ENCODE measurements at places on chromosomes 11 and 22.

- DNase-seq = no peak
Measured at GRCh38 chr11:126310992-126311310, 7.1 kb downstream of the DCPS start.

- no peak for DNase-seq
Measured at GRCh38 chr11:102633385-102634026, 8.4 kb upstream of the MMP20 start.

- no peak for DNase-seq
Measured at GRCh38 chr22:41876675-41877074, 38.2 kb downstream of the SHISA8 start.

DNA sequence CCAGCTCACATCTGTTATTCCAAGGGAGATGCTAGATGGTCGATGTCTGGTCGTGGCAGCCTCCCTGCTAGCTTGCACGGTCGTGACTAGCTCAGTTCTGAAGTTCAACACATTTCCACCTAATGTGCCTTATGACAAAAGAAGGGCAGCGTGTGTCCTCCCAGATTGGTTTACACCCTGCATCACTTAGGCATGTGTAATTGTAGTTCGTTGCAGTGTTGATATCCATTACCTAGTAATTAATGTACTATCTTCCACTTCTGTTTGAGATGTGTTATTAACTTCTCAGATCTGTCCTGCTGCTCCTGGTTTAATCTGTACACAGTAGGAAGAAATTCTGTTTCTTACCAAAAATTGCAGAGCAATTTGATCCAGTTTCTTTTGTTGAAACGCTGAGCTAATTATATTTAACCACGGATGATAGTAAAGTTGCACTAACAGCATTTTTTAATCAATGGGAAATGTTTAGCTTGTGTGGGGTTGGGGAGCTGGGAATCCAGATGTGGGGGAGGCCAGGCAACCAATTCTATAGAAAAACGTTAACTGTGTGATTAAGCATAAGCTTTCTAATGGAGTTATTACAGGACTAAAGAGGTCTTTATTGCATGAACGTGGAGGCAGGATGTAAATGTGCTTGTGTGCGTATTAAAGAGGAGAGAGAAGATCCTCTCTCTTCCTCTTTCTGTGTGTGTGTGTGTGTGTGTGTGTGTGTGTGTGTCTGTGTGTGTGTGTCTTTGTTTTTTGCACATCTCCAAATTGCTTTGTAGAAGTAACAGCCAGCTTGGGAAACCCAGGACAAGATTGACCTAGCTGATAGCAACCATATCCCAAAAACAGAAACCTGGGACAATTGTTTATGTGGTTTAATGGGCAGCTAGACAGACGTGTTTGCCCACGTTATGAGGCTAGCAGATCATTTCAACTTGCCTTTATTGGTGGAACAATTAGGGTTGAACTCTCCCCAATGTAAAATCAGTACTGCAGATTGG is 145.7 kb upstream of the TTC12 start:
- no peak for DNase-seq

DNA sequence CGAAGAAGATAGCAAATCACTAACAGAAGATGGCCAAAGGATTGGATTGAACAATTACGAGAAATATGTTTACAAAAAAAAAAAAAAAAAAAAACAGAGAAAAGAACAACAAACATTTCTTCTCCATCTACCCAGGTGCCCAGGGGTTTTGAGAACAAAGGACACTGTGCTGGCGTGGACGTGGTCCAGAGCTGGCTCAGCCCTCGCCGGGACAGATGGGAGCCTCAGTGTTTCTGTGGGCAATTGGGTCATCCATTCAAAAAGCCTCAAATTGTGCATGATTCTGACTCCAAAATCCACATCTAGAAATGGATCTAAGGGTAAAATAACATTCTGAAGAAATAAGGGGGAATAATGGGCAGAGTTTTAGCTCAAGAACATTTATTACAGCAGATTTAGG is 63.1 kb downstream of the DHCR7 start:
- no peak for DNase-seq

DNA sequence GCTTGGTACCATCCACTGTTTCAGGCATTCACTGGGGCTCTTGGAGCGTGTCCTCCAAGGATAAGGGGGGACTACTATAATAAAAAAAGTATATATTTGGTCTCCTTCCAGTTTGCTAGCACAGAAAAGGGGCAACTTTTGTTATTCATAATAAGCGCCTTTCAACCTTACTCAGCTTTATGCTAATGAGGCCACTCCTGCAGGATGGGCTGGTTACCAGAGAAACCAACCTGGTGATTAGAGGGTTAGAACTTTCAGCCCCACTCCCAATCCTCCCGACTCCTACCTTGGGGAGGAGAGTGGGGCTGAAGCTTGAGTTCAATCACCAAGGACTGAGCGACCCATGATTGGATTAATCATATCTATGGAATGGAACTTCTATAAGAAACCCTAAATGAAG is 31.8 kb downstream of the PPFIBP2 start:
- DNase-seq = no peak

GRCh38 chr11:33721426-33721825 is 14.8 kb downstream of the CD59 start:
- no peak for DNase-seq

DNA sequence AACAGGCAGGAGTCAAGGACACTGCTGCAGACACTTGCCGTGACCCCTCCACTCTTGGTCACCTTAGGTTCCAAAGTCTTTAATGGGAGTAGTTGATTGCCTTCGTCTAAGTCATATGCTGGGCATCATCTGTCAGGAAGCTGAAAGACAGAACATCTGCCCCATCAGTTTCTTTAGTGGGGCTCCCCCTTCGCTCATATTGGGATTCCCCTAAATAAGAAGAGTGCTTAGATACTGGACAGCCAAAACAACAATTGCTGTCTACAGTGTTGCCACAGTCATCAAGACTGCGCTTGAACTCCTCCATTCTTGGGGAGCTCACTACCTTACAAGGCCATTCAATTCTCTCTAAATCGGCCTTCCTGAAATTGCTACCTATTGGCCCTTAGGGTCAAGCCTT is 58.5 kb downstream of the UBASH3B start:
- no peak for DNase-seq

GRCh38 chr11:67429038-67429668 is 859 bp downstream of the RPS6KB2 start:
- DNase-seq = no peak

DNA sequence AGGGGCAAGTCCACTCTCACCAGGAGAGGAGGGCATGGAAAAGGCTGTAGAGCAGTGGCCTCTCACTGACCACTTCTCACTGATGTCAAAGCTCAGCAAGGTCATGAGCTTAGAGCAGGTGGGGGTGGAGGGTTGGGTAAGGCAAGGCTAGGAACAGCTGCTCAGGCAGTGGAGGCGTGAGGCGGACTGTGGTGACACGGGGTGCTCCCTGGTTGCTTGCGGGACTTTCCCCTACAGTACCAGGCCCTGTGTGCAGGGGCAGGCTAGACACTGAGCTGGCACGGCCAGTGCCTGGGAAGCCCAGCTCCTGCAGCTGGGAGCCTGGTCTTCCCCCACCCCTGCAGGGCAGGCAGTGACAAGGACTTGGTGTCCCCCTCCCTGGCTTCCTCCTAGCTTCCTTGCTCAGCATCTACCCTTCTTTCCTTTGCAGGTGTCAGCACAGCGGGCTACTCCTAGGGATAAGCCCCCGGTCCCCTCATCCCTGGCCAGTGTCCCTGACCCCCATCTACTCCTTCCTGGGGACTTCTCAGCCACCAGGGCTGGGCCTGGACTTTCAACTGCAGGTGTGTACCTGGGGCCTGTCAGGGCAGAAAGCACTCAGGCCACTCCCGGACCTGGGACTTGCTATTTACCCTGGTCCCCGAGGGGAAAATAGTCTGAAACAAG is 45.6 kb downstream of the PISD start:
- DNase-seq = no peak

DNA sequence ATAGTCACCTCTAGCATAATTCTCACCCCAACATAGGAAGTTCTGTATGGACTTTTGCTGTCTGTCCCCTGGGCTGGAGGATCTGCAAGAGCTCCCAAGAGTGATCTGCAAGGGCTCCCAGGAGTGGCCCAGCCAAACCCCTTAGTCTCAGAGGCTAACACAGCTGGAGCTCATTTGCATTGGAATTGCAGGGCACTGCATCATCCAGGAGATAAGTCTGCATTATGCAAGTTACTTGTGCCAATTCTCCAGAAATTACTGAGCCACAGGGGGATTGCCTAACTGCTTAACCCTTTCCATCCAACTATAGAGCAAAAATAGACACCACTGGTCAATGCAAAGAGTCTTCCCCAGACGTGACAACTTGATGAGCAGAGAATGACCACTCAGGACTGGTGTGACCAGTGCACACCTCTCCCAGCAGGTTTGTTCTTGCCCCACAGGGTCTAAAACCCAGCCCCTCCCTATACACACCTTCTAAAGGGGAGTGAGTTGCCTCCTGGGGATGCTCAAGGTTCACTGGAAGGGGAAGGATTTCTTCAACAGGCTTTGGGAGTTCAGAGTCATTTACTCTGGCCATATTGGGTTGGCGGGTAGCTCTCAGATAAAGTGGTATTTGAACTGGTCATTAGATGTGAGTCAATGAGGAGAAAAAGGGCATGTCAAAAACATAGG is 38.4 kb downstream of the POU2AF3 start:
- no peak for DNase-seq

DNA sequence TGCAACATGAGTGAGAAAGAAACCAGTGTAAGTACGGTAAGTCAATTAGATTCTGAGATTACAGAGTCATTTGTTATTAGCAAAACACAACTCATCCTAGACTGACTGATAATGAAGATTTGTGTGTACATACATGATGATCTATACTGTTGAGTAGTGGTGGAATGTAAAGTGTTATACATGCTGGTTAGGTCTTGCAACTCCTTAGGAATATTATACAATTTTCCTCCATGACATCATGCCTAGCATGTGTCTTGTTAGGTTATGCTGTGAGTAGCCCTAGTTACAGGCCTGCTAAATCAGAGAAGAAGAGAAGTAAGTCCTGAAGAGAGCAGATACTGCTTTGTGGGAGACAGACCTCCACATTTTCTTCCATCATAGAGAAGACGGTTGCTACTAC is 880.6 kb downstream of the LUZP2 start:
- no peak for DNase-seq

DNA sequence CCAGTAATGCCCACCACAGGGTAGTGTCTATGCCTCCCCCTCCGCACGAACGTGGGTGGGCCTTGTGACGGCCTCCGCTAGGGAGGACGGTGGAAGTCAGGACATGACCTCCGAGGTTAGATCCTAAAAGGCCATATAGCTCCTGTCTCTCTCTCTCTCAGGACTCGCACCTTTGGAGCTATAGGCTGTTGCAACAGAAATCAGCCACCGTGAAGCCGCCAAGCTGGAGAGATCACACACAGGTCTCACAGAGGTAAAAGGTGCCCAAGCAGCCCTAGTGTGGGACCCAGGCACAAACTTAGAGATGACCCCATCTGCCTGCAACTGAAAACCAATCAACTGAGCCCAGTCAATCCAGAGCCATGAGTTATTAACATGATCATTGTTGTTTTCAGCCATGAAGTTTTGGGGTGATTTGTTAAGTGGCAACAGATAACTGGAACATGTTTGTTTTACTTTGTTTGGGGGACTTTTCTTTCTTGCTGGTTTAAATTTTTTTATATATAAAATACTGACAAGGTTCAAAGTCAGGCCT is 7.4 kb upstream of the NAP1L4 start:
- DNase-seq = no peak

DNA sequence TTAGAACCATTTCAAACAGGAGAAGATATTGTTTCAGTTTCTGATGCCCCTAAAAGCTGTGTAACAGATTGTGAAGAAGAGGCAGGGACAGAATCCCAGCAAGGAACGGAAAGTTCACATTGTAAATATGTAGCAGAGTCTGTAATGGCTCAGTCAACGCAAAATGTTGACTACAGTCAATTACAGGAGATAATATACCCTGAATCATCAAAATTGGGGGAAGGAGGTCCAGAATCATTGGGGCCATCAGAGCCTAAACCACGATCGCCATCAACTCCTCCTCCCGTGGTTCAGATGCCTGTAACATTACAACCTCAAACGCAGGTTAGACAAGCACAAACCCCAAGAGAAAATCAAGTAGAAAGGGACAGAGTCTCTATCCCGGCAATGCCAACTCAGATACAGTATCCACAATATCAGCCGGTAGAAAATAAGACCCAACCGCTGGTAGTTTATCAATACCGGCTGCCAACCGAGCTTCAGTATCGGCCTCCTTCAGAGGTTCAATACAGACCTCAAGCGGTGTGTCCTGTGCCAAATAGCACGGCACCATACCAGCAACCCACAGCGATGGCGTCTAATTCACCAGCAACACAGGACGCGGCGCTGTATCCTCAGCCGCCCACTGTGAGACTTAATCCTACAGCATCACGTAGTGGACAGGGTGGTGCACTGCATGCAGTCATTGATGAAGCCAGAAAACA is 40.8 kb downstream of the IGLL1 start:
- DNase-seq = no peak

DNA sequence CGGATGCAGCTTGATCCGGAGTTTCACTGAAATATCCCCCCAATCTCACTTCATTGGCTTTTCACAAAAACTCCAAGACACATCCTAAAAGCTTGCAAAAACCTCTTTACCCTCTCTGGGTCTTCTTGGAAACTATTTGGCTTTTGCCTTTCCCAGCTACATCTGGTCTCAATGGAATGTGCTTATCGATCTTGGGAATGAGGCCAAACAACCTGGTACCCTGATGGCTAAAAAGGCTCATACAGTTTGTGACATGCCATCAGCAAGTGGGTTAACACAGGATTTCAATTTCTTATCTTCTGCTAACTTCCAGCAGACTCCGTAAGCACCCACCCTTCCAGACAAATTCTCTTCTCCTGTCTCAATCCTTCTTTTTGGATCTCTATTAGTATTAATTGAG is 45.9 kb upstream of the TEAD1 start:
- DNase-seq = no peak

GRCh38 chr11:15801126-15801525 is 555.2 kb downstream of the SOX6 start:
- DNase-seq = no peak

DNA sequence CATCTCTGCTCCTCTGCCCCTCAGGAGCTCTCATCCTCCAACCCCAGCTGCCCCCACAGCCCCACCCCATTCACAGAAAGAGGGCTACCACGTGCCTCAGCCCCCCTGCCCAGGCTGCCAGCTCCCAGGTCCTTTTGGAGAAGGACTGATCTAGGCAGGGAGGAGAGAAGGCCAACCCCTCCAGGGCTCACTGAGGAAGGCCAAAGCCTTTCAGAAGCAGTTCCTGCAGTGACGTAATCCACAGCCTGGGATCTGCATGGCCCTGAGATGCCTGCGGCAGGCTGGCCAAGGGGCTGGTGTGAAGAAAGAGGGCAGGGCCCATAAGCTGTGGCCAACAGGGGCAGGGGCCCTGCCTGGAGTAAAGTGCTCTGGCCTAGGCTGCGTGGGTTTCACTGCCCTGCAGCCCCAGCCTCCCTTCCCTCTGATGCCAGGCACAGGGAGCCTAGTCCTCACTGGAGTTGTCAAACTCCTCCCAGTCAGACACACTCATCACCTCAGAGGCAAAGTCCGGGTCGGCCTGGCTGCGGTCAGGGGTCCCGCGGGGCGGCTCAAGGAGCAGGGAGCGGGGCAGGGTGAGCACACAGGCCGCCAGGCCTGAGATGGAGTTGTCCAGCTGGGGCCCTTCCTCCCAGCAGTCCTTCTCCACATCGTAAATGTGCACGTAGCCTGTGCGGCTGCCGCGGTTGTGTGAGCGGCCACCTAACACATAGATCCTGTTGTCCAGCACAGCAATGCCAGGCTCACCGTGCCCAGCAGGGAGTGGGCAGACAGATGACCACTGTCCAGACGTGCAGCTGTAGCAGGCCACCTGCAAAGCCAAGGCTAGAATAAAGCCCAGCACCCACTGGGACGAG is 4.2 kb upstream of the SCARF2 start:
- no peak for DNase-seq

- no peak for DNase-seq
Measured at GRCh38 chr11:59556115-59556916, 45.0 kb downstream of the OR4D9 start.

All from activated gamma-delta T cell (primary cell).